ENCODE measurements at places on chromosomes 7 and 10.

- DNase-seq = no peak
Observed at GRCh38 chr10:128881086-128881485, 586.0 kb upstream of the MGMT start.

GRCh38 chr10:118870467-118871243 lies 115.9 kb upstream of the CACUL1 start:
- DNase-seq = no peak

- DNase-seq = peak; percentile 40
Observed at GRCh38 chr10:78974617-78975317, 94.0 kb upstream of the ZMIZ1 start.

GRCh38 chr7:17078298-17078697 lies 196.5 kb upstream of the AGR3 start:
- no peak for DNase-seq

GRCh38 chr7:148214101-148214500 lies 376.5 kb upstream of the C7orf33 start:
- DNase-seq = no peak

- DNase-seq = no peak
Observed at GRCh38 chr10:101645659-101646058, 49.3 kb downstream of the FBXW4 start.

DNA sequence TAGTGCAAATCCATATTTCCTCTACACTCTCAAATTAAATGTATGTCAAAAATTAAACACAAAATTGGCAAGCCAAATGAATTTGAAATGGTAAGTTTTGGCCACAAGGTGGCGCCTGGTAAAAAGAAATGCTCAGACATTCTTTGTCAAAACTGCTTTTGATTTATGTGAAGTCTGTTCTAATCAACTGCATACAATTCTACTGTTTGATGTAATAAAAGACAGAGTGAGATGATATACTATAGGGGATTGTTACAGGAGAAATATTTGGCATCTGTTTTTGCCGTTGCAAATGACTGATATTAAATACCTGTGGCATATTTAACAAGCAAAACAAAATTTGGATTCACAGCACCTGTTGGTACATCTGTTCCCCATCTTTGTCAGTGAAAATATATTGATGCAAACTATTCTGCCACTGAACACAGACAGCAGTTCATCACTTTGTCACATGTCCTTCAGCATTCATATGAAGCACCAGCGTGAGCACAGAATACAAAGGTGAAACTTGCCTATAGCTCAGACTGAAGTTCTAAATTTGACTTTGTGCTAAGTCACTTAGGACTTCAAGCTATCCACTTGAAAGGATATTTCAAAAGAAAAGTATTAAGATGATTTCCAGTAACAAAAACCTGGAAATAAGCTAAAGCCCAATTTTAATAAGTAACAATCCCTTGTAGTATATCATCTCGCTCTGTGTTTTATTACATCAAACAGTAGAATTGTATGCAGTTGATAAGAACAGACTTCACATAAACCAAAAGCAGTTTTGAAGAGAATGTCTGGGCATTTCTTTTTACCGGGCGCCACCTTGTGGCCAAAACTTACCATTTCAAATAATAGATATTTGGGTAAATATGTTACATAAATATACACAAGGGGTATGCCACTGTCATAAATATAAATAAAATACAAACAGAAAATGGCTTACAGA lies 10.2 kb upstream of the CH25H start:
- DNase-seq = peak; percentile 45

DNA sequence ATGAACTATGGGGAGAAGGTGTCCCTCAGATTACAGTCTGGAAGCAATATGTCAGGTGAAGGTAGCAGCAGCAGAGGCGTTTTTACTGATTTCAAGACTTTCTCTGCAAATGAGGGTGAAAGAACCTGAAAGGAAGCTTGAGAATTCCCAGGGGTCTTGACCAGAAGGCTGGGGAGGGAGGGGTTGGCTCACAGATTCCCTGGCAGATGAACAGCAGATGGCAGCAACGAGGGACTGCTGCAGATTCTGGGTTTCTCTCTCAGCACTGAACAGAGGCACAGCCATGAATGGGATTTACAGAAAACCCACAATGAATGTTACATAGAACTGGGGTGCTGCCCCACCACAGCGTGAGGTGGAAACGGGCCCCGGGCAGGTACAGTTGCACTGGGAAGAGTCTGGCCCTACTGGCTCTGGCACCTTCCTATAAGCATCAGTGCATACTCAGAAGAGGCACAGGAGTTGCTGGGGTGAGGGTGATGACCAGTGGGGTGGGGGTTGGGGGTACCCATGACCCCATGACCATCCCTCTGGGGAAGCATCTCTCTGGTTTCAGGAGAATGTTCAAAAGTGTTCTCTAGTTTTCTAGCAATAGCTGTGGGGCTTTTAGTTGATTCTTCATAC lies 317.8 kb downstream of the SH2D4B start:
- no peak for DNase-seq

DNA sequence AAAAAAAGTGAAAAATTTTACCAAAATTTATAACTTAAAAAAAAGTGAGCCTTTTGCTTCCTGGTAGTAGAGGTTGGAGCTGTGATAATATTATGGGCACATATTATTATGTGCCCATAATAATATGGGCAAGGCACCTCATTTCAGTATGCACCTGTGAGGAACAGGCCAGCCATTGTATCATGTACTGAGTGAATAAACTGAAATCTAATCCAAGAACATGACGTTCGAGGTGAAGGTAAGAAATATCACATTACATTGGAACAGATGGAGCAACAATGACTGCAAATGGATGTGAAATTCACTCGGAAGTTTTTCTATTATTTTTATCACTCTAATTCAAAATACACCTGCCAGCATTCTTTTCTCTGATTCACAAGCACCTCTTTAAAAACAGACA lies 216.0 kb downstream of the KLF6 start:
- no peak for DNase-seq

- DNase-seq = no peak
Observed at GRCh38 chr7:113402482-113402881, 284.1 kb upstream of the SMIM30 start.

- DNase-seq = no peak
Observed at GRCh38 chr10:33739031-33739430, 404.6 kb upstream of the NRP1 start.

- no peak for DNase-seq
Observed at GRCh38 chr7:48875045-48875916, 49.1 kb upstream of the CDC14C start.

DNA sequence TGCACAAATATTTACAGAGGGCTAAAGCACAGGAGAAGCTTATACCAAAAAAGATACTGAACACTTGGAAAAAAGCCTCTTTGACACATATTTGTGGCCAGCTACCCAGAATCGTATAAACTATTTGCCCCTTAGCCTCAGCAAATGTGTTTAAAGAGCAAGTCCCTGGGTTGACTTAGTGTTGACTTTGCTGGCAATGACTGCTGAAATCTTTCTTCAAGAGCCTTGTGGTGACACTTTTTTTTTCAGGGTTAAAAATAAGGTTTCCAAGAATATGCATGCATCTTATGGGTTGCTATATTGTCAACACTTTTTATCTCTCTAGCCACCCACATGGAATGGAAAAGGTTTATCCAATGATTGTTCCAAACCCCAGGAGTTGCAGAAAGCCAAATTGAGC lies 14.9 kb upstream of the PLEKHS1 start:
- no peak for DNase-seq

DNA sequence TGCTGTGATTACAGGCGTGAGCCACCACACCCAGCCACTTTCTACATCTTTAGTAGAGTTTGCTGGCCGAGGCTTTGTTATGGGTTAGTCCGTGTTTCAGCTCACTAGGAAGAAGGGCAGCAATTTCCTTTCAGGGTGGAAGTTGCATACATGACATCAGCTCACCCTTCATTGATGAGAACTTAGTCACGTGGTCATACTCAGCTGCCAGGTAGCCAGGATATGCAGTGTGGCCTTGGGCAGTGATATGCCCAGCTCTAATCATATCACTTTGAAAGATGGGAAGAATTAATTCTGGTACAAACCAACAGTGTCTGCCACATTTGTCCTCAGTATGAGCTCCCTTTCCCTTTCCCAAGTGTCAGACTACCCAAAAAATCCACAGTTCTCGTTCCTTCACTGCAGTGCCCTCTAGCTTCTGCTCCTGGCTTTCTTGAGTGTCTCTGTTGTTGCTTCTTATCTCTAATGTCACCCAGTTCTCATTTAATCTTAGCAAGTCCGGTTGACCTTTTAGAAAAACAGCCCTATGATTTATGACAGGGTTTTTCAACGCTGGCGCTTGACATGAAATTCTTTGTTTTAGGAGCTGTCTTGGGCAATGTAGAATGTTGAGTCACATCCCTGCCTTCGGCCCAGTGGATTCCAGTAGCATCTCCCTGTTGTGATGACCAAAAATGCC lies 108.7 kb upstream of the ITGB1 start:
- DNase-seq = no peak

DNA sequence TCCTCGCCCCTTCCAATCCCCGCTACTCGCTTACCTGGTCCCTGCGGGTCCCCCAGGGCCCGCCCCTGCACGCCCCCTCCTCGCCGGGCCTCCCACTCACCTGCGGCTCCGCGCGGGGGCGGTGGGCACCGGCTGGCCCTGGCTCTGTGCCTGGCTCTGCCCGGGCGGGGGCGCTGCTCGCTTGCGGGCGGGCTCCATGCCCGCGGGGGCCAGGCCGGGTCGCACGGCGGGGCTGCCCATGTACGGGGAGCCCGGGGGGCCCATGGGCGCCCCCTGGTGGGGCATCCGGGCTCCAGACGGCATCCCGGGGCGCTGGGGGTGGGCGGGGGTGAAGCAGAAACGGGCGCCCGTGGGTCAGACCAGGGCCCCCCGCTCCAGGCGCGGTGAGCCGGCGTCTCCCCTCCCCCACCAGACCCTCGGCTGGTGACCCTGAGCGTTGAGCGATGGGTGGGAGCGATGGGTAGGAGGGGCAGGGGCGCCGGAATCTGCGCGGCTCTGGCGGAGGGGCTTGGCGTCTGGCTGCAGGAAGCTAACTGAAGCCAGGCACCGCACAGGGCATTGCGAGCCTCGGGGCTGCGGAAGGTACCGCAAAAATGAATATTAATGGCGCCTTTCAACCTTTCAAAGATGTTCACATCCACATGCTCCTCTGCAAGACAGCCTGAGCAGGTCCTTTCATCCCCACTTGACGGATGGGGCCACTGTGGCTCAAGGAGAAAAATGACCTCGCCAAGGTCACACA lies 3.0 kb downstream of the SMARCD3 start:
- DNase-seq = no peak

GRCh38 chr10:113540845-113541548 lies 11.9 kb upstream of the HABP2 start:
- no peak for DNase-seq

GRCh38 chr7:115632636-115633035 lies 397.9 kb downstream of the TFEC start:
- DNase-seq = no peak

- DNase-seq = no peak
Observed at GRCh38 chr10:69334302-69335062, 56.2 kb downstream of the HK1 start.

GRCh38 chr7:128010391-128011127 lies 20.7 kb downstream of the LRRC4 start:
- DNase-seq = no peak

DNA sequence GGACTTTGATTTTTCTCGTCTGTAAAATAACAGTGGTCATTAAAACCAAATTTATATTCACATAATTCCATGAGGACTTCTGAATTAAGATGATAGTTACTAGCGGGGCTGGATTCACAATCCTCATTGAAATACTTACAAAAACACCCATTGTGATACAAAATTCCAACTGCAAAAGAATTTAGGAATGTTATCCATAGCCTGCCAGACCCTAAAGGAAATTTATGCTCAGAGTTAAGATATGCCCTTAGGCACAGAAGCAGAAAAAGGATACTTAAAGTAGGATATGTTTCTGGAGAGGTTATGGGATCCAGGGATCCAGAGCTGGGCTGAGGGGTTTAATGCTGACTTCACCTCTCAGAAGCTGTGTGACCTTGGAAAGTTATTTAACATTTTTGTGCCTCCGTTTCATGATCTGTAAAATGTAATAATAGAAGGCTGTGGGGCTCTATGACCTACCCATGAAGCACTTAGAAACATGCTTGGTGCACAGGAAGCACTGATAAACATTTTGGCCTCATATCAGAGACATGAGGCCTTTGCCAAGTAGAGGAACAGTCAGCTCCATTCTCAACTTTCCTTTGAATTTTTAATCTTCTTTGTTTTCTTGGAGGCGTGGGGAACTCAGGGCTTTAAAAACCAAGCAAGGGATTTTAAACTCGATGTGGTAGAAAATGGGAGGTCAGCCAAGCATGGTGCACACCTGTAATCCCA lies 744.7 kb downstream of the KCNMA1 start:
- no peak for DNase-seq

GRCh38 chr7:151431281-151431767 lies 8.6 kb downstream of the CRYGN start:
- DNase-seq = no peak

DNA sequence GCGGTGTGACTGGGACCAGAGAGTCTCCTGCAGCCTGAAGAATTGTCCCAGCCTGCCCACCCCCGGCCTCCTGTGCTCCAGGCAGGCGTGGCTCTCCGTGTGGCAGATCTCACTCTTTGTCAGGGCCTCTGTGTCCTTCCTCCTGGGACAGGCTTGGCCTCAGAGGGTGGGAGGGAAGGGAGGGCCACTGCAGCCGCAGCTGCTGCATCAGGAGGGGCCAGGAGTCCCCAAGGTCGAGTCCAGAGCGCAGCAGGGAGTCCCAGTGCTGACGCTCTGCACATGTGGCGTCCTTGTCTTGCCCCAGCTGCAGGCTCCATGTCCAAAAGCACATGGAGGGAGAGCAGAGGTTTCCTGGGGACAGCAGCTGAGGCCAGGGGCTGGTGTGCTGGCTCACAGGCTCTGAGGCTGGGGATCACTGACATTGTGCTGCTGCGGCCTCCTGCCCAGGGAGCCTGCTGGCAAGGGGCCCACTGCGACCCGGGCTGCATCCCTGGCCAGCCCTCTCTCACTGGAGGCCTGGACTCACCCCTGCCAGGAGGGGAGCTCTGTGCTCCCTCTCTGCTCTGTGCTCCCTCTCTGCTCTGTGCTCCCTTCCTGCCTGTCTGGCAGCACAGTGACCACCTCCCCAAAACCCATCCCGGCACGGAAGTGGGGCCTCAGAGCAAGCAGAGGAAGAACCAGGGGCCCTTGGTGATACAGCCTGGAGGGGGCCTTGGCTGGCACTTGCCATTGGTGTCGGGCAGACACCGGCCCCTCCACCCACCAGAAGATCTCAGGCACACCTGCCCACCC lies 114.6 kb upstream of the RET start:
- no peak for DNase-seq
